Right ventricle myocardium inferior (tissue), 1 donor: ENCODE measurements at places on chromosomes 7 and 10.
A peak's percentile ranks its signal among the peaks of the same experiment; 100 is the strongest.

GRCh38 chr10:78082636-78083035 is 49.0 kb downstream of the RPS24 start:
- no peak for DNase-seq

DNA sequence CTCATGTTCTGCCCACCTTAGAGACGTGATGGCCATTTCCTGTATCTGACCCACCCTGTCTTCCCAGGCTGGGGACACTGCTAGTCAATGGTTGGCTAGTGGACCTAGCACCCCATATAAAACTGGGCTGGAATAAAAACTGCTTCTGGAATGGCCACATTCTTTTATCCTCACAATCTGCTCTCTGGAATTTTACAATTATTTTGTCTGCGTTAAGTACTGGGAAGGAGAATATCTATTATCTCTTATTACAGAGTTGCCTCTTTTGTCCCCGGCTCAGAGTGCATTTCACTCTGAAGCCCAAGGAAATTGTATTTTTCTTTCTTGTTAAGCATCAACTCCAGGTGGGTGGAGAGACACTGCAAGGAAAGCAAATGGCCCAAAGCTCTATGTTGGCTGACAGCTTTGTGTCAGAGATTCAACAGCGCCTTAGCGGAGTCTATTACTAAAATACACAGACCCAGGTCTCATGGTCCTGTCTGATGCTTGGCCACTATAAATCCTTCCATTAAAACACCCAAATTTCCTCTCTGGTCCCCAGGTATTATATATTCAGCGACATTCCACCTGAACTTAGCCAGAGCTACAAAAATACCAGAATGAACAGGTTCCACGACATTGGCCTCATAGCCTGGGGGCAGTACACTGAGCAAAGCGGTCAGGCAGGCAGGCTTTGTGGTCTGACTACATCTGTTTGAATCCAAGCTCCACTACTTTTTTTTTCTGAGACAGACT is 121.7 kb downstream of the PRPF18 start:
- DNase-seq = no peak

DNA sequence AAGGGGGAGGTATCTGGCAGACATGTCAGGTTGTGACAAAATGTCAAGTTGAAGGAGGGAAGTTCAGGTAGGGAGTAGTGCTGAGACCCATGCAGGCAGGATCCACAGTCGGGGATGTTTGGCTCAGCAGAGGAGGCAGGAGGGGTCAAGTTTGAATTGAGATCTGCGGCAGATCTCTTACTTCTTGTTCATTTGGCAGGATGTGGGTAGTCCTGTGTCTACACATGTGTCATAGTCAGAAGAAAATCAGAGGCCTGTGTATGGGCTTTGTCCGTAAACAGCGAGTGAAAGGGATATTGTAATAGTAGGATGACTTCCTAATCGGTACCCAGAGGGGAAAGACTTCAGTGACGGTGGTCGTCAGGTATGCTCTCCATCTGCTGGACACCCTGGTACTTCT is 203.8 kb upstream of the MTPN start:
- DNase-seq = no peak

GRCh38 chr7:14988941-14989340 is 86.4 kb upstream of the DGKB start:
- DNase-seq = peak; percentile 25

DNA sequence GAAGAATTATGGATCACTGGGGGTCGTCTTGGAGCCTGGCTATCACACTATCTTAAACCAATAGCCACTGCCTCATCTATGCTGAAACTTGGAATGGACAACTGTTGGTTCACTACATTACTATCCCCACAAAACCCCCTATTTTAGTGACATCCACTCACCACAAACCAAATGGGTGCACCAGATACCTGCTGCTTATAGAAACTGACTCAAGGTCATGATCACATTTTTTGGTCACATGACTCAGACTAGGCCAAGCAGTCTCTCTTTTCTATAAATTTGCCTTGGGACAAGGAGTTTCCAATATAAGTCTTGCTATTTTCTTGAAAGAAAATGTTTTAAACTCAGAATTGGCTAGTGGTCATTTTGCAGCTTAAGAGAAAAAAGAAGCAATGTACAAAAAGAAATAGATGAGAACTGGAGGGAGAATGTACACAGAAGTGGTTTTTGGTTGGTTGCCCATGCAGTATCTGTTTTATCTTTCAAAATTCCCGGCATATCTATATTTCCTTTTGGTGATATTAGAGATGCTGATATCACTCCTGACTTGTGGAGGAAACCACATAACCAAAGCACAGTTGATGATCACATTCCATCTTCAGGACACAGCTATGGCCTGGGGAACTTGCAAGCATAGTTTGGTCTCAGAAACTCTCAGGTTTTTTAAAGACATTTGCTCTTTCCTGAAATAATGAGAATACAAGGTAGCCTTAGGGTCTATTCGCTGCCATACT is 85.2 kb upstream of the CACNA2D1 start:
- DNase-seq = no peak
